Pons (tissue), 1 donor: ENCODE measurements at places on chromosomes 16 and 17.

DNA sequence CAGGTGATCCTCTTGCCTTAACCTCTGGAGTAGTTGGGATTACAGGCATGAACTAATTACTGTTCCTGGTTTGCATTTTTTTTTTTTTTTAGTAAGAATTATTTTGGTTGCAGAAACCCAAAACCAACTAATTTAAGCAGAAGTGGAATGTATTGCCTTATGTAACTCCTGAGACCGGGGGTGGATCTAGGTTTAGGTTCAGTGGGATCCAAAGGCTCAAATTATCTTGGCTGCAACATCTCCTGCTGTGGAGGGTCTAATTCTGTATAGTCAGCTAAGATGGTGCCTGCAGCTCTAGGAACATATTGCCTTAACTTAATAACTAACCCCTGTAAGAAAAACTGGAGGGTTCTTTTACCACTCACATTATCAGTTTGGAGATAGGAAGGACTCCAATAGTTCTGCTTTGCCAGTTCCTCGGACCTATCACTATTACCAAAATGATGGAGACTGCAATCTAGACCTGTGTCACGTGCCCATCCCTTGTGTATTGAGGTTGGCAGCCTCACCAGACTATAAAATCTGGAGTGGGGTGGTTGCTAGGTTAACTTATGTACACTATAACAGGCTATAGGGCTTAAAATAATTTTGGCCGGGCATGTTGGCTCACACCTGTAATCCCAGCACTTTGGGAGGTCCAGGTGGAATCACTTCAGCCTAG is 8.5 kb downstream of the SNTB2 start:
- DNase-seq, result no peak

GRCh38 chr17:74730491-74731346 is 6.3 kb upstream of the RAB37 start:
- DNase-seq, result no peak

DNA sequence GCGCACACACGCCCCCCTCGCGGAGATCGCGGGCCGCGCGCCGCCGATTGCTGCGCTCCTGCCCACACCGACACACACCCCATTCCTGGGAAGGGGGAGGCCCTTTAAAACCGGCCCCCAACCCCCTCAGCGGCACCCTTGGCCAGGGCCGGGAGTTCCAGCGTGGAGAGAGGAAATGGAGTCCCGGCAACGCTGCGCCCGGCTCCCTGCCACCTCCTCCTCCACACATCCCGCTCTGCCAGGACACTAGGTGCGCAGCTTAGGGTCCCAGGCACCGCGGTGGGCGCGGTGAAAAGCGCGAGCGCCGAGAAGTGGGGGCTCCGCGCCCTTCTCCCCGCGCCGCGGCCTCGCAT is 397 bp downstream of the CDC42EP4 start:
- no peak for DNase-seq

DNA sequence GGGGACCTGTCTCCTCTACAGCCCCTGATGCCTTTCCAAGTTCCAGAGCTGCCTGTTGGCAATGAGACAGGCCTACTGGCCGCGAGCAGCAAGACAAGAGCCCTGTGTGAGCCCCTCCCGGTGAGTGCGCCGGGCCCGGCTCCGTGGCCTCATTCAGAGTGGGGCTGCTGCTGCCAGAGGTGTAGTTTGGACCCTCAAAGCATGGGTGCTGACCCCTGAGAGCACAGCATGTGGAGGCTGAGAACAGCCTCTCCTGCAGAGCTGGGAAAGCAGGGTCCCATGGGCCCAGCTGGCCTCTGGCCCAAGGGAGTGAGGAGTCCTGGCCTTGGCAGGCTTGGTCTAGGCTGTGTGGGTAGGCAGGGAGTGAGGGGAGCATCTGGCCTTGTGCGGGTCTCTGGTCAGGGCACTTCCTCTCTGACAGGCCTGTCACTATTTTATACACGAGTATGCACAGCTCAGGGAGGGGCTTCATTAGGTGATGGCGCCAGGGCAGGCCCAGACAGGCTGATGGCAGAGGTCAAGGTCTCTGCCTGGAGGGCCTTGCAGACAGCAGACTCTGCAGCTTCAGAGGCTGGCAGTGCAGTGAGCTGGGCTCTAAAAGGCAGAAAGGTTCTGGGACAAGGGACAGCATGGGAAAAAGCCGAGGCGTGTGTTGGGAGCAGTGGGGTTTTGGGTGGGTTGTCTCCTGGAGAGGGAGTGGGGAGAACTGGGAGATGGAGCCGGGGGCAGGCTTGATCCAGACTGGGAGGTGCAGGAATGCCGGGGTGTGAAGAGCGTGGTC is 43.4 kb downstream of the ADCY7 start:
- no peak for DNase-seq

DNA sequence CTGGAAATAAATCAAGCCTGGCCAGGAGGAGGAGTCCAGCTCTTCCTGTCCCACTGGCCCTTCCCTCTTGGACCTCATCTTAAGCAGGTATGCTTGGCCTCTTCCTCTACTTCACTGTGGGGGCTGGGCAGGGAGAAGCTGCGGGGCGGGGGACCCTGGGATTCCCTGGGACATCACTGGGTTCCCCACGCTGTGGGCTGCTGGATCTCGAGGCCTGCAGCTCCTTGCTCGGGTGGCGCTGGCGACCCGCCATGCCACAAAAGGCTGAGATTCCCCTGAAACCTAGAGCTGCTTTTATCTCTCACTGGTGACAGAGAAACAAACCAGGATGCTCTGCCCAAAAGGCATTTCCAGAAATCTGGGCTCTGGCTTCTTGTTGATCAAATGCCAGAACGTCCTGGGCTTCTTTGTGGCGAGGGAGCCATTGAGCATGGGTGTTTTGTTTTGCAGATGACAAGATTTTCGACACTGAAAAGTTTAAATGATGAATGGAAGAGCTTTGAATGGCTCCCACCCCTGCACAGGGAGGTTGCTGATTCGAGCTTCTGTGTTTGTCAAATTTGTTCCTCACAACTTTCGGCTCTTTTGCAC is 8.6 kb upstream of the PGS1 start:
- no peak for DNase-seq

DNA sequence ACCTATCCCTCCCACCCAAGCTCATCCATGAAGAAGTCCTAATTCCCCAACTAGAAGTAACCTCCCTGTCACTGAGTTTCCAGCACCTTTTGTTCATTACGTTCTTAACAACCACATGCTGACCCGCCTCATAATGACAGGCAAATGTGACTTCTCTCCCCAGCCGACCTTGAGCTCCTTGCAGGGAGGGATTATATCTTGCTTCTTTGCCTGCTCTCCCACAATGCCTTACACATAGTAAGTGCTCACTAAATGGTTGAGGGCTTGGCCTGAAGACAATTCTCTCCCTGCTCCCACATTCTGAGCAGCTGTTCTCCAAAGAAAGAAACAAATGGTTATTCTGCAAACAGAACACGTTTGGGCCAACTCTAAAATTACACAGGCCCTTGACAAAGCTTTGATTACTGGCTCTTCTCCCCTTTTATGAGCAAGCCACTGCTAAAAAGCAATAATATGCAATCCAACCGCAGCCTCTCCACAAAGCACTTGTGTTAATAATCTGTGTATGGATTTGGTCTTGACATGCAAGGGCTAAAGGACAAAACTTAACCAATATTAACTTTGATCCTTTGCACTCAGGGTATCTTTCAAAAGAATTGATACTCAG is 23.2 kb downstream of the SLC39A11 start:
- DNase-seq, result no peak

DNA sequence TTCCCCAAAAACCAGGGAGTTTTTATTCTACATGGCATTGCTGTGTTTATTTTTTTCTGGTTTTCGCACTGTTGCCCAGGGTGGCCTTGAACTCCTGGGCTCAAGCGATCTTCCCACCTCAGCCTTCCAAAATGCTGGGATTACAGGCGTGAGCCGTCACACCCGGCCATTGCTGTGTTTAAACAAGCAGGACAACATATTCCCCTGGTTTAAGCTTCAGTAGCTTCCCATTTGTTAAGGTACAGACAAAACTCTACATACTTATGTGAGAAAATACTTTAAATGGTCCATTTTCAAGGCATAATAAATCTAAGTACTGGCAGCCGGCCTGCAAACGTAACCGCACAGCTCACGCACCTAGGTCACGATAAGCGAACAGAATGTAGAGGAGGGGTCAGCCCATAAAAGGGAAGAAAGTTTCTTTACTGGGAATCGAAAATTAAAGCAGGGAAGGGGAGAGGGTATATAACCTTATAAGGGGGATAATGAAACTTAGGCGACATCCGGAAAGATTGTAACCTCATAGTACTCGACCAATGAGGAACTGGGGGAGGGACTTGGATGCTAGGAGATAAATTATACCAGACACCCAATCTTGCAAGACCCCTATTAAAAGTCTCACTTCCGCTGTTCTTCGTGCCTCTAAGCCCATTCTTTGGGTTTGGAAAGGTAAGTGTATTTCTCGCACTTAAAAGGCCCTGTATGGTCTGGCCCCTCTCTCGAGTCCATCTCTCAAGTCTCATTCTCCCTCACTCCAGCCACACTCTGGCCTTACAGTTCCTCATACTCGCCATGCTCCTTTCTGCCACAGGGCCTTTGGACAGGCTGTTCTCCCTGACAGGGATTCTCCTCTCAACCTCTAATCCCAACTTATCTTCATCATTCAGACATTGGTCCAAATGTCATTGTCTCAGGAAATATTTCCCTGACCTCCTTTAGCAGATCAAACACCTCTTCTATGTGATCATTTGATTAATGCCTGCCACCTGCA is 59.2 kb downstream of the TEX14 start:
- peak; percentile 15 for DNase-seq

DNA sequence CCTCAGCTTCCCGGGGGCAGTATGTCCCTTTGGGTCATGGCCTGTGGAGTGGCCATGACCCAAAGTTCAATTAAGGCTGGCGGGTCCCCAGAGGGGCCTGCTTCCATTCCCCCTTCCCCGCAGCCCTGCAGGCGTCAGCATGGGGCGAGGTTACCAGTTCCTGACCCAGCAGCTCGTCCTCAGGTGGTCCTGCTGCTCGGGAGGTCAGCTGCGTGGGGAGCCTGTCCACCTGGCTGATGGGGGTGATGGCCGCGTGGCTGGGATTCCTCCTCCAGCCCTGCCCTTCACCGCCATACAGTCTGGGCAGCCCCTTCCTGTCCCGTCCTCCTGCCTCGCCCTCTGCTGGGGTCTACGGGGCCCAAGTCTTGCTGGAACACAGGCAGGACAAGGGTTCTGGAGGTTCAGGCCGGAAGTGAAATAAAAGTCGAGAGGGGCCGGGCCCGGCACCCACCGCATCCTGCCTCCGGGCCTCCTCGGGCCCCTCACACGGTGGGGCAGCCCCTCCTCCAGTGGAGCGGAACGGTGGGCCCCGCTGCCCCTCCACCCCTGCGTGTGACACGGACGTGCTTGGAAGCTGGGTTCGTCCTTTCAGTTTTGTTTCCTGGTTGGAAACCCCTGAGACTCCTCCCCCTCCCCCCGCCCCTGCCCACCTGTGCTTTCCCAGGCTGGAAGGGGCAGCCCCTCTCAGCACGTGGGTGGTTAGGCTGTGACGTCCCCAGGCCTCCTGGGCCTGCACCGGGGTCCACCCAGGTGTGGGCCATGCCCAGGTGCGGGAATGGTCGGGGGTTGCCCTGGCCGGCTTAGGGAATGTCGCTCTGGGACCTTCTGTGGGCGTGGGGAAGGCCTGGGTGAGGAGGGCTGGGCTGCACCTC is 6.8 kb downstream of the UBALD2 start:
- DNase-seq, result no peak

DNA sequence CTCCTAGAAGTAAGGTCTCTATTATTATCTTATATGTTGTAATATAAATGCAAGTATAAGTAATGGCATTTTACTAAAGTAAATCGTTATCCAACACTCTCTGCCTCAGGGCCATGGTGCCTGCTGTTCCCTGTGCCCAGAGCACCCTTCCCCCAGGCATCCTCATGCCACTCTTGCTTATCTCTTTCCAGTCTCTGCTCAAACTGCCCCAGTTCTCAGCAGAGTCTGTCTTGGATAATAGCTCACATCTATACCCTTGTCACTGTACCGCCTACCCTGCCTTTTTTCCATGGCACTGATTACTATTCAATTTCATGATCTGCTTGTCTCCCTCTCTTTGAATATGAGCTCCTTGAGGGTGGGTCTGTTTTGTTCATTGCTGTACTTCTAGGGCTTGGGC is 31.7 kb downstream of the CDH1 start:
- DNase-seq, result no peak

DNA sequence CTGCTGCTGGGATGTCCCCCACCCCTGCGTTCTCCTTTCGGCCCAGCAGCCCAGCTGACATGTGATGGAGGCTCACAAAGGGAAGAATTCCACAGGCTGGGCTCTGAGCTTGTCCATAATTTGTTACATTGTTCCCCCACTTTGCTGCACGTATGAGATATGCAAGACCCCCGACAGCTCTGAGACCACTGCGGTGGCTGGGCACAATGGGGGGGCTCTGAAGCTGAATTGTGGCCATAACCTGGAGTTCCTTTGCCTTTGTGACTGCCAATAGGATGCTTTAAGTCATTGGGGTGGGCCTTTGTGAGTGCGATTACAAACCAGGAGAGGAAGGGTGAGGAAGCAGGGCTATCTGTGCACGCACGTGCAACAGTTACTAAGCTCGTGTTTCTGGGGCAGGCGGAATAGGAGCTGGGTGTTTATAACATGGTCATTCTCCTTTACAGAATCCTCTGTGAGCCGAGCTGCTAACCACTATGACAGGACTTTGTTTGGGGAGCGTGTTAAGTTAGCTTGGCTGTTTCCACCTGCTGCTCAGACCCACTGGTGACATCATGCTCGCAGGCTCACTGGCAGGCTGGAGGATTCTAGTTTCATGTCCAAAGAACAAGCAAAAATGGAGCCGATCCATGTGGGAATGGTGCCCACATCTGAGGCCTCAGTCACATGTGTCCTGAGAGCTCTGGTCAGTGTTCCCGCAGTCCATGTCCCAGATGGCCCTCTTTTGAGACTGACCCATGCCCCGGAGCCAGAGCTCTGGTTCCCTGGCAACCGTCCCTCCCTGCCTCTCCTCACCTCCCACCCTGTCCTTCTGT is 208.3 kb upstream of the SALL1 start:
- DNase-seq, result peak; percentile 73

DNA sequence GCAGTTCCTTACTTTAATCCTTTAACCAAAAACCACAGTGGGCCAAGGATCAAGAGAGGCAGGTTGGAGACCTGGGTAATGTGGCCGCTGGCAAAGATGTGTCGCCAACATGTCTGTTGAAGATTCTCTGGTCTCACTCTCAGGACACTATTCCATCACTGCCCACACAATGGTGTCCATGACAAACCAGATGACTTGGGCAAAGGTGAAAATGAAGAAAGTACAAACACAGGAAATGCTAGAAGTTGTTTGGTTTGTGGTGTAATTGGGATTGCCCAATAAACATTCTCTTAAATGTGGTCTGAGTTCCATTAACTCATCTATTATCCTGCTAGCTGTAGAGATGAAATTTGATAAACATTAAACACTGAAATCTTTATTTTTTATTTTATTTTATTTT is 43.3 kb downstream of the SALL1 start:
- no peak for DNase-seq

- DNase-seq, result no peak
Measured at GRCh38 chr17:15268461-15268860, 3.3 kb upstream of the PMP22 start.

DNA sequence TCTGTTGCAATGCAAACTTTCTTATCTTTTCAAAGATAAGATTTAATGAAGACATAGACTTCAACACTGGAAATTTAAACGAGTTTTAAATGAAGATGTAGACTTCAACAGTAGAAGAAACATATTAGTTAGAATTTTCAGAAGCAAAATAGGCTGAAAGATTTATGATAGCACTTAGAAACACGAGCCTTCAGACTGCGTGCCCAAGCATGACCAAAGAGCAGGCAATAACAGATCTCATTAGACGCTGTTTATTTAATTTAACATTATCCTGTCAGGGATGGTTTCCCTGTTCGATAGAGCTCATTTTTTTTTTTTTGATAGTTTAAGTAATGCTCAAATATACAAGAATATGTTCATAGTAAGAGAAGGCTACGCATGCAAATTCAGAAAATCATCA is 604.7 kb upstream of the SOX9 start:
- DNase-seq, result no peak
